ENCODE measurements at places on chromosomes 4 and X.

GRCh38 chr4:89056953-89057398 is at the start of gene FAM13A:
Gene FAM13A, minus strand, starts transcription at chr4:89057185. Its CDS starts 221 bp downstream, at chr4:89056964.
- peak; percentile 99 for DNase-seq

DNA sequence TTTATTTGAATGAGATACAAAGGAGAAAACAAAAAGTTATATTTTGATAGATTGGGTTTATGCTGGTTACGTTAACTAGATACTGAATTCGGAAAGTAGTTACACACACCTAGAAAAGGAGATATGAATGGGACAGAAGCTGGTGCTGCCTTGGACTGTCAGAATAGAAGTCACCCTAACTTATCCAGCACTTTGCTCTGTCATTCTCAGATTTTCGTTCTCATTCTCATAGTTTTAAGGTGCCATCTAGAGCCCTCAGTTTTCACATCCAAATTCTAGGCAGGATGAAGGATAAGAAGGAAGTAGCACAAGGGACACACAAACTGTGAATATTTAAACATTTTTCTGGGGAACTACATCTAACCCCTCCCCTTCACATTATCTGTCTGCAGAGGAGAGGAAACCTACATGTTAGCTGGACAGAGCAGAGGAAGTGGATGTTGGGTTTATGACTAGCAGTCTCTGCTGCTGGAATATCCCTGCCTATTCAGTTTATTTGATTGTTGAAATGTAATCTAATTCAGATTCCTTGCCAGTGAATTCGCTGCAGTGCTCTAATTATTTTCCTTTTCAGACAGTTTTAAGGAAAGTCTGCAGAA is 521.9 kb downstream of the FAT4 start:
- peak; percentile 11 for DNase-seq

GRCh38 chr4:152348670-152349069 is 187.2 kb downstream of the FBXW7 start:
- DNase-seq: no peak

DNA sequence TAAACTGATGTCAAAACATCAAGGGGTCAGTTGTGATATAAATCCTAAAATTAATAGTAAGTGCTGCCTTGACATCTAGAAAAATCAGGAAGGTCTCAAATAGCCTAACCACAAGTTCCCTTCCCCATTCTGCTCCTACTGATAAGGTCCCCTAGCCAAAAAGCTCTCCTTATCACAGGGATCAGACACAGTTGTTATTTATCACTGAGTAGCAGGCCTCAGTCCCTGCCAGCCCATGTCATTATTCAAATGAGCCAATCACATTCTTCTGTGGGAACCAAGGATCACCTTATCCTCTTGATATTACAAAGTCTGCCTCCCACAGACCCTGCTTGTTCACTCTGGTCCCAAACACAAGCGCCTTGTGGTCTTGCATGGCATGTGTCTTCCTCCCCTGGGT is 23.3 kb upstream of the TMEM255A start:
- DNase-seq: no peak

DNA sequence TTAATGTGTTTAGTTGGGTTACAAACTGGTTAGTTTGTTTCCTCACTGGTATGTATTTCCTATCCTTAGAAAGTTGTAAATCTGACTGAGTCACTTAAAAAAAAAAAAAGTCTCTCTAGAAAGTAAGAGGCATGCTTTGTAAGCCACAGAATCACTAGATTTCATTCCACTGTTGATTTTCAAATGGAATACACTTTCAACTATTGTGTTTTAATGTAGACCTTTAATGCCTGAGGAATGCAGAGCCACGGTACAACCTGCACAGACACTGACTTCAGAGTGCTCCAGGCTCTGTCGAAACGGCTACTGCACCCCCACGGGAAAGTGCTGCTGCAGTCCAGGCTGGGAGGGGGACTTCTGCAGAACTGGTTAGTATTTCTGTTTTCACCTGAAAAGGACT is 88.6 kb downstream of the HHIP start:
- DNase-seq: peak; percentile 71

DNA sequence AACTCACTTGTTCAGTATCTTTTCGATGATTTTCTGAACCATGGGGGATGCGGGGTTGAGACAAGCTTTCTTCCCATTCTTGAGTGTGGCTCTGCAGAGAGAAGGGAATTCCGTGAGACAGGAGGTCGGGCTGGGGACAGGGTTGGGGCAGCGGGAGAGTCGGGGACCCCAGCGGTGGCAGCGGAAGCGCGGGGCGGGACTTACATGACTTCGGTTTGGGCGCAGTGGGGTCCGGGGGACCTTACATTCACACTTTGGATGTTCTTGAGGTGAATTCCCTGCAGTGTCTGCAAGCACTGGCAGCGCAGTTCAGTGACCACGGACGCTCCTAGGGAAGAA is 434 bp downstream of the CXCL3 start:
- no peak for DNase-seq

Measured in choroid plexus epithelial cell (primary cell).